ENCODE measurements at places on chromosomes 1 and 21.

DNA sequence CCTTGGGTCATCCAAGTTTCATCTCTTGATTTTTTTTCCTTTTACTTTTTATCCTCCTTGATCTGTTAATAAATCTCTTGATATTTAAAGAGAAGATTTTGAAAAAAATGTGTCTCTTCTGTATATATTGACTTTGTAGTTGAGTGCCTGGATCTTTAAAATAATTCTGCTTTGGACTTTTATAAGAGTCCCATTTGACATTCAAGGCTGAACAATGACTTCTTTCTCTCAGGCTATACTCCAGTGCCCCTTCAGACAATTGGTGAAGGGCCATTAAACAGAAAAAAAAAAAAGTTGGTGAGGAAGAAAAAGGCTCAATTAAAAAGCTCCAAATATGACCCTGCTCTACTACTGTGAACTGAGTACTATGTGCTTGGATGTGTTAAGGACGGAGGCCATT lies 40.9 kb upstream of the CITED4 start:
- DNase-seq, result no peak

GRCh38 chr1:31752952-31753475 lies 11.1 kb downstream of the ADGRB2 start:
- DNase-seq, result no peak

GRCh38 chr21:44450999-44451398 lies 4.3 kb upstream of the LRRC3 start:
- no peak for DNase-seq

DNA sequence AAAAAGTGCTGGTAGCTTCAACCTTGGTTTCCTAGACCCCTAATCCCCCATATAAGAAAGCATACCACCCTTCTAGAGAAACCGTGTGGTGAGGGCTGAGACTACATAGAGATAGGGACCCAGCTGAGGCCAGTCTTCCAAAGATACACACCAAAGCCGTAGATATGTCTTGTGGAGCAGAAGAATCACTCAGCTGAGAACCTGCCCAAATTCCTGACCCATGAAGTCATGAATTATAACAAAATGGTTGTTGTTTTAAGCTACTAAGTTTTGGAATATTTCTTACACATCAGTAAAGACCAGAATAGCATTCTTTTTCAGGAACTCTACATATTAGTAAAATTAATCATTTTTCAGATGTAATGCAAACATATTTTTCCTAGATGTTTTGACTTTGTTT lies 3.3 kb upstream of the SNRPE start:
- DNase-seq, result no peak

DNA sequence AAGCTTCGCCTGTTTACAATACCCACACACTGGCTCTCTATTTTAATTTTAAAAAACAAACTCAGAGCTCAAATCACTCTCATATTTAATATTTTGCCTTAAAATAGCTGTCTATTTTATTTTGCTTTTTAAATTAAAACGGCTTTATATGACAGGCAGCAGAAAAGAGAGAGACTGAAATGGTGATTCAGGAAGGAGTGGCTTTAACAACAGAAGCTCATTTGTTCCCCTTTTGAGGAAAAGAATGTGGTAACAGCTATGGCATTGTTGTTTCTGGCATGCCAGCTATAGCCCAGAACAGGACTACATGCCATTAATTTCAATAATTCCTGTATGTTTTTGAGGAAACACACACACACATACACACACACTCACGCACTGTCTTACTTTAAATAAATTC lies 234.2 kb upstream of the PTBP2 start:
- no peak for DNase-seq

DNA sequence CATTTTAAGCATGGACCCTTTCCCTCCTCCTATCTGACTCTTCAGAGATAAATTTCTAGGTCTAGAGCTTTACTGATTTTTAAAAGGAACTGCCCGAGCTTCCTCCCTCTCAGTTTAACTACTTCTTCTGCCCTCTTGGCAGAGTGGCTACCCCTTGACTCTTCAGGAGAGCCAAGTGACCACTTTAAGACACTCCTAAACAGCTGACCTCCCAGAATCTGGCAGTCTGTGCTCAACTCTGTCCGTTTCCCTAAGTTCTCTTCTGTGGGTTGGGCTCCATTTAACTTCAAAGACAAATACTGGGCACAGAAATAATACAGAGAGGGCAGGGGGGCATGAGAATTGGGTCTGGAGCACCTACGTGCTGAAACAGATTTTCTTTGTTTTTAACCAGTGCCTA lies 196.3 kb upstream of the FOXD3 start:
- DNase-seq, result no peak

DNA sequence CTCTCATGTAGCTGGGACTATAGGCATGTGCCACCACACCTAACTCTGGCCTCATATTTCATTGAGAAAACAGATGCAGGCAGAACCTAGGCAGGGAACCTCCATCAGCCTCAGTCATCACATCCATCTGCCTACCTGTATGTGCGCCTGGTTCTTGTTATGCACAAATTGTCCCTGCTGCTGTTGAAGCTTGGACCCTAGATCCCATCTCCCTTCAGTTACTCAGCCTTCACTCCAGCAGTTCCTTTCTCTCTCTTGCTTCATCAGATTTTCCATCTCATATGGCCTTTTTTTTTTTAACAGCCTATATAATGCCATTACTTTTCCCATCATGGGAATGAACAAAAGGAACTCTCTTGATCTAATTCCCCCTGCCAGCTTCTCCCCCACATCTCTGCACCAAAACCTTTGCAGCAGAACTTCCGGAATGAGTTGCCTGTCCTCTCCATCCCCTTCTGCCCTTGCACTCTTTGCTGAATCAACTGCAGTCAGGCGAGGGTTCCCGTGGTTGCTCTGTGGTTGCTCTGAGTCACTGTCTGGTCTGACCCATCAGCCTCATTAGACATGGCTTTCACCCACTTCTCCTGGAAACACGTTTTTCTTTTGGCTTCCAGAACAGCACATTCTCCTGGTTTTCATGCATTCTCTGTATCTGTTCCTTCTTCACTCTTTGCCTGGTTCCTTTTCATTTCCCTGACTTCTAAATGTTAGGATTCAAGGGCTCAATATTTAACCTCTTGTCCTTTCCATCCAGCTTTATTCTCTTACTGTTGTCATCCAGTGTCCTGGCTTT lies 41.5 kb downstream of the UBE4B start:
- DNase-seq, result no peak

DNA sequence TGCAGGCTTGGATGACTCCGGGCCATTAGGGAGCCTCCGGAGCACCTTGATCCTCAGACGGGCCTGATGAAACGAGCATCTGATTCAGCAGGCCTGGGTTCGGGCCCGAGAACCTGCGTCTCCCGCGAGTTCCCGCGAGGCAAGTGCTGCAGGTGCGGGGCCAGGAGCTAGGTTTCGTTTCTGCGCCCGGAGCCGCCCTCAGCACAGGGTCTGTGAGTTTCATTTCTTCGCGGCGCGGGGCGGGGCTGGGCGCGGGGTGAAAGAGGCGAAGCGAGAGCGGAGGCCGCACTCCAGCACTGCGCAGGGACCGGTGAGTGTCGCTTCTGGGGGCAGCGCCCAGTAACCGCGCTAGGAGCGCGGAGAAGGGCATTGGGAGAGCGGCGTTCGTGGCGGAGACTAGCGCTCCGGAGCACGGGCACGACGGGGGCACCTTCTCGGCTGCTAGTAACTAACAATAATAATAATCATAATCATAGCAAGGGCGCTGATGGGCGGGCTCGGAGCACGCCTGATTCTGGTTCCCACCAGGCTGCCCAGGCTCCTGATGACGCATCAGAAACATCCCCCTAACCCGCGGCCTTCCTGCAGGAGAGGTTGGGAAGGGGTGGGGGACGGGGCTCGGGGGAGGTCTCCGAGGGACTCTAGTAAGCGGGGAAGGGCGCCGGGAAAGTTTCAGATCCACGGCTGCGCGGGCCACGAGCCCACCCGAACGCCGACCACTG lies at the start of gene MX1:
Gene MX1, plus strand, starts transcription at position 286 of the 722 bp plus-strand sequence. CDS start 5,832 bp downstream, outside the sequence.
- no peak for DNase-seq

- DNase-seq, result no peak
Observed at GRCh38 chr1:229716069-229716468, 90.0 kb downstream of the URB2 start.

DNA sequence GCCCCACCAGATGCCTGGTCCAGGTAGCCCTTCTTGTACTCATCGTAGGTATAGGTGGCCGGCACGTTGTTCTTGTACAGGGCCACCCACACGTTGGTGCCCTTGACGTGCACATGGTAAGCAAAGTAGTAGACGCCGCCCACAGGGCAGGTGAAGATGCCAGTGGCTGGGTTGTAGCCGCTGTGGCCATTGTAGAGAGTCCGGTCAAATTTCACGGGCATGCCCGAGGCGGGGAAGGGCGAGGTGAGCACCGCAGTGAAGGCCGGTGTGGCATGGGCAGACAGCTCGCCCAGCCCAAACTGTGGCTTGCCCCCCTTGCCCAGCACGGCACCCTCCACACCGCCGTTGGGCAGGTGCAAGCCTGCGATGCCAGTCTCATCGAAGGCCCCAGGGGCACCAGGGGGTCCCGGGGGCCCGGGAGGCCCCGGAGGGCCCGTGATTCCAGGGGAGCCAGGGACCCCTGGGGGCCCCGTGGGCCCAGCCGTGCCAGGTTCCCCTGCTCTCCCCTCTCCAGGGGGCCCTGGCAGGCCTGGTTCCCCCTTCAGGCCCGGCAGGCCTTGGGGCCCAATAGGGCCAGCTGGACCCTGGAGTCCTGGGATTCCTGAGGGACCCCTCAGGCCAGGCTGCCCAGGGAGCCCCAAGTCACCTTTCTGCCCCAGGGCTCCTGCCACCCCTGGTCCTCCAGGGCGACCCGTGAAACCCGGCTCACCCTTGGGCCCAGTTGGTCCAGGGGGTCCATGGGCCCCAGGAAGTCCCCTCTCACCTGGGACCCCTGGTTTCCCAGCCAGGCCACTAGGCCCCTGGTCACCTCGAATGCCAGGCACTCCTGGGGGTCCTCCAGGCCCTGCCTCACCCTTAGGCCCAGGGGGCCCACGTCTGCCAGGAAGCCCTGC lies 9.2 kb downstream of the ADPRS start:
- no peak for DNase-seq

DNA sequence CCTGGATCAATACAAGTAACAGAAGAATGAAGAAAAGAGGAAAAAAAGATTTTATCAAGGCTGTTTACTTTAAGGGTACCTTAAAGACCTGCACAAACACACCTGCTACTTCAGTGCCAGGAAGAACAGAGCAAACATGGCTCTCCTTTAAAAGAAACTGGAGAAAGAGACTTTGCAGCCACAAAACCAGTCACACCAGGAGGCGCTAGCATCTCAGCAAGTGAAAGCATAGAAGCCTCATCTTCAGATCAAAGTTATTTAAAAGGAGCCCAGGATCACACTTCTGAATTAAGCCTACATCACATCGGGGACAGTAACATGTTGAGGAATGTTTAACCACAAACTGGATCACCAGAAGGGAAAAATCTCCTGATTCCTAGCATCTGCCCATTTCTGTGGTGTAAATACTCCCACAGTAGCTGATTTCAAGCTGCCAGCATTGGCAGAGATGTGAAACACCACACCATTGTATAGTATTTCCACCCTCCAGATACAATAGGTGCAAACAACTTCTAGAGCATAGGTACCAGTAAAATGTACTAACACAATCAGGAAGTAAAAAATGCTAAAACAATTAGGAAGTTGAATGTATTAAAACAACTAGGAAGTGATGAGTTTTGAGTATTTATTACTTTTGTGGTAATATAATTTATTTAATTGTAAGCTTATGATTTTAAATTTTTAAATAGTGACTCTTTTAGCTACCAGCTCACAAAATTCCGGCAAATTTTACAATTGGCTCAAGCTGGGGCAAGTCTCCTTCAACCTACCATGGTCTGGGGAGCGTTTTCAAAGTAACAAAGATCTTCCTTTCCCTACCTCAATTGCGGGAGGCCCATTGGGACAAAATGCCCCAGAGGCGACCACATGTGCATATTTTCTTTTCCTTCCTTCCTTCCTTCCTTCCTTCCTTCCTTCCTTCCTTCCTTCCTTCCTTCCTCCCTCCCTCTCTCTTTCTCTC lies 105.3 kb upstream of the CLDN14 start:
- DNase-seq, result no peak

DNA sequence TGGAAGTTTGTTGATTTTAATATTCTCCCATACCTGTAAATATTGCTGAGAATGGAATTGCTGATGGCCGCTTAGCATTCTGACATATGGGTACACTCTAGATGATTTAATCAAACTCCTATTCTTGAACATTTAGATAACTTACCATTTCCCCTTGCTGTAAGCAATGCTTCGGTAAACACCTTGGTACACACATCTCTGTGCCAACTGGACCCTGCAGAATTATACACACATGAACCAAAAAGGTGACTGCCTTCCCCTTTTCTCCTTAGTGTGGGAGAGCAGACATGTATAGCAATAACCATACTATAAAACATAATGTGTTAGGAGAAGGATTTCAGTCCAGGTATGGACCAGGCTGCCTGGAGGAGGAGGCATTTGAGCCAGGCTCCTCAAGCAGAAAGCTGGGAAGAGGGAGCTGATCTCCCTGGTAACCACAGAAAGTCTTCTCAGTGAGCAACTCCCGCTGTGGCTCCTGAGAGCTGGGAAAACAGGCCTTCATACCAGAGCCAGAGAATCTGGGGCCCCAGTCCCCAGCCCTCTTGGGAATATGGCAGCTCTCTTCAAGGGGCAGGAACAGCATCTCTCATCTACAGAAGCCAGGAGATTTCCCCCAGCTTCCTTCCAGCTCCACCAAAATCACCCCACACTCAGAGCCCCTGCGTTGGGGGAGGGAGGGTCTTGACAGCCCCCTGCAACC lies 33.9 kb upstream of the CSF1 start:
- no peak for DNase-seq

- DNase-seq, result no peak
Observed at GRCh38 chr1:106515375-106515774, 541.1 kb upstream of the PRMT6 start.

- DNase-seq, result no peak
Observed at GRCh38 chr1:185474440-185475149, 157.6 kb upstream of the IVNS1ABP start.

Measured in NCI-H524 (cell line).